ENCODE measurements at places on chromosomes 4 and X.

DNA sequence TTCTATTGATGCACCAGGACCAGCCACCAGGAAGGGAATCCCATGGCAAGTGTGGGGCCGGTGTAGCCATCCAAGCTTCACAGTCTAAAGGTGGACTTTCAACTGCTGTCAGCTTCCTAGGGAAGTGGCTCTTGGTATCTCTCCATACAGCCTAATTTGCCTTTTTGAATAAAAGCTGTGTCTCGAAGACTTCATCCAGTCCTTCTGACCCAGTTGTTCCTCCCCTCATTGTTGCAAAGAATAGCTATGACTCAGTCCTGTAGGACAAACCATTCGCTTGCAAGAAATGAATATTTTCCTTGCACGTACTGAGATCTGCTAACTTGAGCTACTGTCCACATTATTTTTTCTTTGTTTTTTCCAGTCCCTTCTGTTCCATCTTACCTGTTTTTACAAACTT is 145.1 kb upstream of the CTSO start:
- no peak for DNase-seq

- no peak for DNase-seq
Measured at GRCh38 chr4:187380181-187380581, 615.4 kb upstream of the ZFP42 start.

- DNase-seq = no peak
Measured at GRCh38 chrX:20664774-20665173, 398.1 kb upstream of the RPS6KA3 start.

DNA sequence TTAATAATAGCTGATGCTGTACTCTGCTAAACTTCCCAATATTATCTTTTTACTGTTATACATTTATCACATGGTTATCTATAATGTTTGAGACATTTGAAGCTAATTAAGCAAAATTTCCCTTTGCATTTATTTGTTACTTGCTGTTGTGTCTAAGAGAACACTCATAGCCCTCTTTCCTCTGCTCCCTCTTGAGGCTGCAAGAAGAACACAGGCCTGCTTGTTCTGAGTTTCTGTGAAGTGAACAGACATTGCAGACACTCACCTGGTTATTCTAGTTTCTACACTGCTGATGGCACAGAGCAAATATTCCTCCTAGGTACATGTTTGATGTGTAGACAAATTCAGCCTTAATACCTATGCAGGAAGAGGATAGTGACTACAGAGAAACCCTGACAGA is 367.8 kb downstream of the GASK1B start:
- no peak for DNase-seq

GRCh38 chr4:158519226-158519625 is 2.5 kb upstream of the RXFP1 start:
- DNase-seq = no peak

DNA sequence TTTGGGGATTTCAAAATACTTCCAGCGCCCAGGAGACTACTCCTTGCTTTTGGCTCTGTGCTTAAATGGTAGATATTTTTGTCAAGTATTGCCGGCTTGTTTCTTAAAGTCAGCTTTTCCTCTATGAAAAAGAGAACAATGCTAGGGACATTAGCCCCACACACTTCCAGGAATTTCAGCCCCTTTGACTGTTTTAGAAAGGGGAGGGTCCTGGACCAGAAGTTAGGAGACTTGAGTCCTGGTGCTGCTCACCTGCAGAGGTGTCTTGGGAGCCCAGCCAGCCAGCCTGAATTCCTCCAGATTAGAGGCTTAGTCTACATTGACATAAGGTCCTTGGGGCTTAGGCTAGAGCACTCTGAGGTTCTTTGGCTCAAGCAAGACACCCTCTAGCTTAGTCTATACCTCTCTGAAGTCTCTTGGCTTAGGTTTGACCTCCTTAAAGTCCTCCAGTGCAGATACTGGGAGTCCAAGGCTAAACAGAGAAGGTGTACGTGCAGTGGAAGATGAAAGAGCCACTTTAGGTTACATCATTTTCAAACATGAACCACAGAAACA is 1.6 kb upstream of the SETD7 start:
- no peak for DNase-seq

- DNase-seq = no peak
Measured at GRCh38 chrX:38878641-38879340, 77.5 kb downstream of the MID1IP1 start.

GRCh38 chr4:14392378-14392777 is 609.9 kb upstream of the CPEB2 start:
- DNase-seq = no peak

- DNase-seq = no peak
Measured at GRCh38 chr4:125243789-125244397, 70.9 kb upstream of the FAT4 start.

GRCh38 chr4:143215873-143216272 is 31.2 kb downstream of the USP38 start:
- DNase-seq = no peak

DNA sequence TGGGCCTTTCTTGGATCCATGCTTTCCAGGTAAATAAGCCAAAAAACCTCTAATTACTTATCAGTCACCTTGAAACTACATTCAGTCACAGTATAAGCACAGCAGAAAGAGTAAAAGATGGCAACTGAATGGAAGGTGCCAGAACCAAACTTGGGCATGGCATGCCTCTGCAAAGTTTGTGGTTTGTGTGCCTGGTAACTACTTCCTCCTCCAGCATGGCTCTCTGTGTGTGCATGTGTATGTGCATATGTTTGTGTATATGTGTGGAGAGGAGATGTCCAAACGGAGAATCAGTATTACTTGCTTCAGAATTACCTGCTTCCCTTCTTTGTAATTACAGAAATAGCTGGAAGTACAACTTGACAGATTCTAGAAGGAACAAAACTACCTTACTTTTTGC is 67.5 kb downstream of the AGTR2 start:
- DNase-seq = no peak

GRCh38 chrX:64976673-64977040 is 407 bp upstream of the ZC4H2 start:
- no peak for DNase-seq

- no peak for DNase-seq
Measured at GRCh38 chrX:118679290-118679689, 48.1 kb upstream of the IL13RA1 start.

GRCh38 chr4:105835177-105835576 is 60.1 kb upstream of the NPNT start:
- no peak for DNase-seq
